Mucosa of gallbladder (tissue), 1 donor: ENCODE measurements at places on chromosomes 2 and 18.

GRCh38 chr2:173264603-173265366 lies 89.9 kb upstream of the CDCA7 start:
- peak; percentile 18 for DNase-seq

DNA sequence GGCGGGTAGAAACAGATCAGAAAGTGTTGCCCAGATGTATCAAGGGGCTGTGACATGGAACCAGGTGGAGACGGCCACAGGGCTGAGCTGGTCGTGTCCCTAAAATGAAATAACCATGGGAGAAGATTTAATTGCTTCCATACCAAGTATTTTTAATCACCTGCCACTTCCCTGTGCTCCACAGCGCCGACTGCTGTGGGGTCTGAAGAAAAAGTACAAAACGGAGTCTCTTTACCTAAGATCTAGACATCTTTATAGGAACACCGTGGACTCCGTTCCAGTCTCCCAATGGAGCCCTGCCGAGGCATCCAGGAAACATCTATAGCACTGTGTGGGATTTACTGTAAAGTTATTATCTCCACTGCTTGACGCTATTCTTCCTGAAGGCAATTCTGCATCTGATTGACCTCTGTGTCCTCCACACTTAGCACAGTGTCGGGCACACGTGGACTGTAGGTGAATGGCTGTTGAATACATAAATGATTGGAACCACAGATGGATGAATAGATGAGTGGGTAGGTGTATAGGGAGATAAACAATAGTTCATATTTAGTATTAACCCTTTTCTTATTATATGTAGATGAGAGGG lies 21.6 kb upstream of the GYPC start:
- no peak for DNase-seq

DNA sequence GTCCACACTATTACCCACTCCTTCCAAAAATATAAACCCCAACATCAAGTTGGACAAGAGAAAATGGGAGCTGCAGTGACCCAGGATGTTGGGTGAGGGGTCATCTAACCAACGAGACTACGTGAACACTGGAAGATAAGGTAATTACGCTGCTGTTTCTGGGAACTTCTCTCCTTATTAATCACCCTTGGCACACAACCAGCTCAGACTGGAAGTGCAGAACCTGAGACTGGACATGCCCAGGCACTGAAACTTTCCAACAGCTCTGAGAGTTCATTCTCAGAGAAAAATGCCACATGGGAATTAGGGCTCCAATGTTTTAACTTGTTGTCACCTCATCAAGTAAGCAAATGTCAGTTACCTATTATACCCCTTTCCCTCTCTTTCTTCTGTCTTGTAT lies 135.3 kb downstream of the CCDC148 start:
- no peak for DNase-seq

- DNase-seq = no peak
Measured at GRCh38 chr18:22441638-22442037, 23.9 kb upstream of the CTAGE1 start.

DNA sequence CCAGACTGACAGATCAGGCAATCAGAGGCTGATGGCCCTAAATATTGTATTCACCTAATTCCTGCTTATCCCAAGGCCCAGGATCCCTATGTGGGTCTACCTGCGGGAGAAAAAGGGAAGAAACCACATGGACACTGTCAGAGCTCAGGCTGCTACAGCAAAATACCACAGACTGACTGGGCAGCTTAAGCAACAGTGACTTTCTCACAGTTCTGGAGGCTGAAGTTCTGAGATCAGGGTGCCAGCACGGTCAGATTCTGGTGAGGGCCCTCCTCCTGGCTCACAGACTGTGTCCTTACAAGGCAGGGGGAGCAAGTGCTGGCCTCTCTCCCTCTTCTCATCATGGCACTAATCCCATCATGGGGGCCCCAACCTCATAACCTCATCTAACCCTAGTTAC lies 181.7 kb downstream of the TMEM163 start:
- no peak for DNase-seq

- DNase-seq = no peak
Measured at GRCh38 chr2:86311879-86312278, 25.5 kb downstream of the REEP1 start.

DNA sequence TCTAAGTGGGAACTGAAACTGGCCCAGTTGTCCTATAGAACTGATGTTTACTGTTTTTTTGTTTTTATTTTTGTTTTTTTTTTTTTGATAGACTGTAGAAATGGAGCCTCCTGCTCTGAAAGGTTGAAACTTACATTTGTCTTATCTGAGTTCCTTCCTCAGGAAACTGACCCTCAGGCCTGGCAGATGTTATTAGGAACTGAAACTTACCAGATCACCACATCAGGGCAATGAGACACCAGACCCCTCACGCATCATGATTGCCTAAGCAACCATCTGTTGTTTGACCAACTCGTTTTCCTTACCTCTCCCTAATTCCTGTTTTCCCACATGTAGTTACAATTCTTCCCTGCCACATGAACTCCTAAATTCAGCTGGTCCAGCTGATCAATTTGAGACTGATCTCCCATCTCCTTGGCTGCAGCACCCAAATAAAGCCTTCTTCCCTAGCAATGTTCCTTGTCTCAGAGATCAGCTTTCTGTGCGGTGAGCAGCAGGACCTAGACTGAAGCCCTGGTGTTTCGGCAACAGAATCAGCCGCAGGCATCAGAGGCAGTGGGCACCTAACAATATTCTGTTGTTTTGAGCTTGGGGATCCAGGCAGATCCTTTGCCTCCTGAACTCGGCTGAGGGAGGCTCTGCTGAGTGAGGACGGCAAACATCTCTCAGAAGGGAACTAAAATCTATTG lies 96.8 kb downstream of the MSH2 start:
- no peak for DNase-seq

- DNase-seq = no peak
Measured at GRCh38 chr18:35661483-35662146, 80.1 kb downstream of the GALNT1 start.

GRCh38 chr2:113212245-113213060 lies 38.7 kb downstream of the PSD4 start:
- no peak for DNase-seq

GRCh38 chr2:16495509-16496208 lies 170.0 kb downstream of the CYRIA start:
- no peak for DNase-seq

GRCh38 chr2:216491793-216492596 lies 6.6 kb upstream of the RPL37A start:
- no peak for DNase-seq

DNA sequence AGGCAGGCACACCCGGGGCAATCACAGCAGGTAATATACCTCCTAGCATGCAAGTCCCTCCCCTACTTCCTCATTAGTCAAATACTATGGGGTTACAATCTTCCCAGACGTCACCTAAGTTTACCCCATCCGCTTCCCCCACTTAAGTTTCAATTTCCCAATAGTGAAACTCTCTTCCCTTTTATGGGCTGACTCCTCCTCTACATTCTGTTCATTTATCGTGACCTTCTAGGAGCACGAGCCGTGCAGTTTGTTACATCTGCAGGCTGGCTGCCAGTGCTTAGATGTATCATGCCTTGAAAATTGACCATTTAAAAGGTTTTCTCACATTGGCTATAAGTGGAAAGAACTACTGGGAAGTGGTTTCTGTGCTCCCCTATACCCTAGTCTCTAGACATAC lies 1357.8 kb upstream of the CRIM1 start:
- DNase-seq = no peak
